ENCODE measurements at places on chromosomes 12 and 14.

GRCh38 chr12:112112409-112113133 is 4.0 kb upstream of the NAA25 start:
- DNase-seq = no peak

- DNase-seq = no peak
Observed at GRCh38 chr14:103735815-103736545, 20.4 kb downstream of the ZFYVE21 start.

GRCh38 chr12:94637390-94638113 is 12.8 kb downstream of the TMCC3 start:
- no peak for DNase-seq

GRCh38 chr12:79557690-79558315 is 133.0 kb downstream of the PAWR start:
- no peak for DNase-seq

GRCh38 chr12:71085575-71085974 is 72.2 kb downstream of the TSPAN8 start:
- no peak for DNase-seq

GRCh38 chr12:128956755-128957154 is 103.5 kb downstream of the GLT1D1 start:
- DNase-seq = no peak

DNA sequence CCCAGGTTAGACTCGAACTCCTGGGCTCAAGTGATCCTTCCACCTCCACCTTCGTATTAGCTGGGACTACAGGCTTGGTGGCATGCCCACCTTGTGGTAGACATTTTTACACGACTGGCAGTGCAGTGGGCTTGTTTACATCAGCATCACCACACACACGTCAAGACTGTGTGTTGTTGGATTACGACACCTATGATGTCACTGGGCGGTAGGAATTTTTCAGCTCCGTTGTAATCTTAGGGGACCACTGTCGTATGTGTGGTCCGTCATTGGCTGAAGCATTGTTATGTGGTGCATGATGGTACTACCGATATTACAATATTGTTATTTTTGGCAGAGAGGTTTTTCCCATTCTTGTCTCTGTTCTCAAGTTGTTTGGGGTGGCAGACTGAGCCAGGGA is 50.7 kb downstream of the TSPAN9 start:
- no peak for DNase-seq

GRCh38 chr12:45292486-45293195 is 76.7 kb downstream of the ANO6 start:
- no peak for DNase-seq

DNA sequence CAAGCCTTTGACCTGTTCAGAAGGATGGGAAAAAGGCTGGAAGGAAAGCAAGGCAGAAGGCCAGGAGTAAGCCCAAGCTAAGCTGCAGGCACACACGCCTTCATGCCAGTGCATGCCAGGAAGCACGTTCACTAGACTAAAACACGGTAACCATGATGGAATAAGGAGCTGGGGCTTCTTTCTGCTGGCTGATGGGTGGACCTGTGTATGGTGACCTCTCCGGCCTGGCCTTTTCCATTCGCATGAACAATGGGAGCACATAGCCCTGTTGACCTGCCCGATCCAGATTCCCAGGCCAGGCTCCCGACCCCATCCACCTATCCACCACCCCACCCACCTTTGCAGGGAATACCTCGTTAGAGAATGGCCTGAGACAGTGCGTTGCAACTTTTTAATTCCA is 22.8 kb downstream of the VSX2 start:
- no peak for DNase-seq

- DNase-seq = no peak
Observed at GRCh38 chr12:88334271-88334670, 192.2 kb downstream of the TMTC3 start.

Data from foreskin fibroblast (primary cell).